ENCODE measurements at places on chromosomes 7 and 10.

DNA sequence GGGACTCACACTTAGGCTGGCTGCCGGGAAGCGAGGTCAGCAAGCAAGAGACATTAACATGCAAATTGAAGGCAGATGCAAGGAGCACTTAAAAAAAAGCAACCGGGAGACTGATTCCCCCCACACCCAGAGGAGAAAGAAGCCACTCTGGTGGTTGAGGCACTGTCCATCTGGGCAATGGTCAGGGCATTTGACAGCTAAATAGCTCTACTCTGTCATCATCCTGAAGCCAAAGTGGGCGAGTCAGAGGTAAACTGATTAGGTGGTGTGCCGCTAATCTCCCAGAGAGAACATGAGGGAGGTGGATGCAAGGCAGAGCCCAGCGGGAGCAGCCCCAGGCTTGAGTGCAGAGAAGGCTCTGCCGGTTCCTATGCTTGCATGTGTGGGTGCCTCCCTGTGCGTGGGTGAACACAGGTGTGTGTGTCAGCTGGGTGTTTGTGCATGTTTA is 100.6 kb downstream of the PLXNA4 start:
- no peak for DNase-seq

GRCh38 chr7:26493737-26494428 is 202.2 kb downstream of the SNX10 start:
- no peak for DNase-seq

DNA sequence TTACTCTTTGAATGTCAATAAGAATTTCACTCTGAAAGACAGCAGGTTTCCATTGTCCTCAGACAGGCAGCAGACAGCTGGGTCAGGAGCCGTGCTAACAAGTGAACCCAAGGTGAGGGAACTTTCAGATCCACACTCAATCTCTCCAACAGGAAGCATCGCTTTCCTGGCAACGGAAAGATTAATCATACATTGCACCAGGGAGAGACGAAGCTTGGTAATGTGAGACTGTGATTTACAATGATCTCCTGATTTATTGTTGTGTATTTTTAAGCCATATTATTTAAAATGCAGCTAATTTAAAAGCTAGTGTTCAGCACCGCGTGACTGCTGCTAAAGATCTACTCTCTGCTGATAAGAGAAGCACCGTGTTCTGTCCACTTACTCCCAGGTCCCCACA is 17.5 kb upstream of the NOM1 start:
- no peak for DNase-seq

GRCh38 chr7:67344481-67345193 is 348.0 kb downstream of the TYW1 start:
- no peak for DNase-seq

DNA sequence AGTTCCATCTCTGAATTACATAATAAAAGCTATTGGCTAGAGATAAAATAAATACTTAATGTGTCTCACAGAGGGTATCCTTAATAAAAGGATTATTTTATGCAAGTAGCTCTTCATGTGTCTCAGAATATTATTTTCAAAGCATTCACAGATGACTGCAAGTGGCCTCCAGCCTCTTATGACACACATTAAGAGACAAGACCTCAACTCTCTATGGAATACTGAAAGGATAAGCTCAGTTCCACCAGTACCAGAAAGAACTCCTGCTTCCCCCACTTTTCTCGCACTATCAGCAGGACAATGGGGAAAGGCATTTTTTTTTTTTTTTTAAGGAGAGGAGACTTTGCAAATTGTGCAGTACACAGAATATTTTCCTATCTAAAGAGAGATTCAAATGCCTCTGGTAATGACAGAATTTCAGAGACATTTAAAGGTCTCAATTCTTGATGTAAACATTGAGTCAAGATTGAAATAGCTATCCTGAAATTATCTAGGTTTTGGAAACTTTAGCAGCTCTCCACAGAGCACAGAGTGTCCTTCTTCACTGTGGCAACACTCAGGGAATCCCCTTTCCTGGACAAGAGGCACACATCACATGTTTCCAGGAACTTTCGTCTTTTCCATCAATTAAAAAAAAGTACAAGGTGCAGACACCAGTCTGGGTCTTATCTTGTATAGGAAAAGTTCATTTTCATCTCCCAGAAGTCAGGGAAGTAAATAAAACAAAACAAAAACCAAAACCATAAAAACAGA is 122.0 kb upstream of the ANK3 start:
- no peak for DNase-seq

- no peak for DNase-seq
Observed at GRCh38 chr10:122140941-122141623, 130.0 kb upstream of the BTBD16 start.

DNA sequence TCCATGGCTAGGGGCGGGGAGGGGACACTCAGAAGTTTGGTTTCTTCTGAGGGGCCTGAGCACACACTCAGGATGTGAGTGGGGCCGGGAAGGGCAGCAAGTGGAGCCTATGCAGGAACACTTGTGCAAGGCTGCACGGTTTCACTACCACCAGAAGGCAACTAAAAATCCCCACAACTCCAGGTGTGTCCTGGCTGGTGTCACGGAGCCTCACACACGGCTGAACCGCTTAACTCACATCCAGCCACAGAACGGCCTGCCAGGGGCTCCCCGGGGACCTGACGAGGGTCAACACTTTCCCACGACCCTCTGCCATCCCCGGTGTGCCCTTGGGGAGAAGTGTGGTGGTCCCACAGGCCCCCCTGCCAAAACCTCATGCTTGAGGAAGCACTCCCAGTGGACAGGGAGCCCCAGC is 173.9 kb downstream of the ELFN1 start:
- no peak for DNase-seq

DNA sequence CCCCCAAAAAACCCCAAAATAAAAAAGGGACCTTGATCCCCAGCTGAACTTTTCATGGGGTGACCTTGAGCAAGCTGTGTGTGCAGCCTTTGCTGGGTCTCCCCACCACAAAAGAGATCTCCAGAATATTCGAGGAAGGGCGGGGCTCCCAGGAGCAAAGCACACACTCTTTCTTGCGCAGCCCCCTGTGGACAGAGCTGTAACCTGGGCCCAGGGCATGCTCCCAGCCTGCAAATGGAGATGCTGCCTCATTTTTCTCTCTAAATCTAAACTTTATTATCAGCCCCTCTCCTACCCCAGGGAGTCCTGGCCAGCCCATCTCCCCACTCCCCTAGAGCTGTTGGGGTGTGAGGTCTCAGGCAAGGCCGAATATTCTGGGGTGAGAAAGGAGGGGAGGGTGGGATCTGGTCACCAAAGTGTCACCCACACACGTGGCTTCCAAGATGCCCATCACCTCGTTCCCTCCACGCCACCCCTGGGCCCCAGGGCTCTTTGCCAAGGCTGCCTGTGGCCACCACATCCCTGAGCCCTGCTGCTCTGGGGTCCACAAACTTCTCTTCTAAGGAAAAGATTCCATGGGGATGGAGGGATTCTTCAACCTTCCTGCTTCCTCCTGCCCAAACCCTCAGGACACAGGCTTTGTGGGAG is 1.7 kb upstream of the CALML3 start:
- no peak for DNase-seq

GRCh38 chr7:28408105-28408959 is 4.0 kb upstream of the CREB5 start:
- no peak for DNase-seq

DNA sequence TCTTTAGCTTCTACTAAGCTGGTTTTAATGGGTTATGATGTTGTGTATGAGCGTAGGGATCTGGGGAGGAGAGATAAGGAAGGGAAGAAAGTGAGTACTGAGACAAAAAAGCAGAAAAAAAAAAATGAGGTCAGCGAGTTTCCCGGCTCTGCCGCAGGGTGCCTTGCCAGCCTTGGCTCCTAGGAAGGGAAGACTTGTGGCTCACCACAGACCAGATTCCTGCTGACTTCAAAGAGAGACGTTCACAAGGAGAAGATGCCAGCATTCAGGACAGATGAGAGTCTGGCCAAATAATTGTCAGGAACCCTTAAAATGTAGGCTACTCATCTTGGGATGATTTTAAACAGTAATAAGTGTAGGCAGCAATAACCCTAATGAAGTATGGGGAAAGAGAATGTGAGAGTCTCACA is 11.4 kb upstream of the FAS start:
- no peak for DNase-seq

DNA sequence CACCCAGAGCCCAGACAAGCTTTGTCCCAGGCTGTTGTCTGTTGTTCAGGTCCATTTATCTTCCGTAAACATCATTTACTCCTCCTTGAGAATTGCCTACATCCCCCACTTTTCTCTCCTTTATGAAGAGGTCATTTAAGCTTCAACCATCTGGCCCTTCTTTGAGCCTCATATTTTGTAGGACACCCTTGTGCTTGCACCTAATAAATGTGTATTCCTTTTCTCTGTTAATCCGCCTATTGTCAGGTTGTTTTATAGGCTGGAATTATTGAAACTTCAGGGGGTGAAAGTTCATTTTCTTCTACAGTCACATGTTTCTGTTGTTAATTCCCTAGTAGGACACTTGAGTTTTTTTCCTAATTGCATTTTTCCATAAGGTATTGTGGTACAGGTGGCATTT is 19.6 kb upstream of the CTTNBP2 start:
- no peak for DNase-seq

GRCh38 chr7:117071551-117071950 is 118.2 kb downstream of the ST7 start:
- no peak for DNase-seq

DNA sequence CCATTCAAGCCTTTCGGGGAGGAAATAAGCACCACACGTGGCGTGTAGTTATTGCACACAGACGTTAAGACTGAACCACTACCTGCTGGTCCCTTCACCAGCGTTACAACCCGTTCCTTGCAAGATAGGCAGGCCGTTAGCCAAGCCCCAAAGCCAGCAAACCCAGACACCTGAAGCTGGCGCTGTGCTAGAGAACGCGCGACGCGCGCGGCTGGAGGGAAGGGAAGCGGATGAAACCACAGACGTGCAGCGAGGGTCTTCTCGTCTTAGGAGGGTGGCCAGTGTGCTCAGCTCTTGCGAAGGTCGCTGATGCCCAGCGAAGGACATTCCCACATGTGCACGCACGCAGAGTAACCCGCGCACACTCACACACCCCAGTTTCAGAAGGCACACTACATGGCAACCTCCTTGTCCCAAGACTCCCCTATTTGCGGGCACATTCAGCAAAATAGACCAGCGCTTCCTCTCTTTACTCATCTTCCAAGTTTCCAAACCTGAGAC is 980 bp downstream of the TMEM26 start:
- no peak for DNase-seq

GRCh38 chr10:23021430-23021829 is 73.9 kb upstream of the MSRB2 start:
- DNase-seq, result no peak

- no peak for DNase-seq
Observed at GRCh38 chr10:3395041-3395440, 222.5 kb upstream of the PITRM1 start.

DNA sequence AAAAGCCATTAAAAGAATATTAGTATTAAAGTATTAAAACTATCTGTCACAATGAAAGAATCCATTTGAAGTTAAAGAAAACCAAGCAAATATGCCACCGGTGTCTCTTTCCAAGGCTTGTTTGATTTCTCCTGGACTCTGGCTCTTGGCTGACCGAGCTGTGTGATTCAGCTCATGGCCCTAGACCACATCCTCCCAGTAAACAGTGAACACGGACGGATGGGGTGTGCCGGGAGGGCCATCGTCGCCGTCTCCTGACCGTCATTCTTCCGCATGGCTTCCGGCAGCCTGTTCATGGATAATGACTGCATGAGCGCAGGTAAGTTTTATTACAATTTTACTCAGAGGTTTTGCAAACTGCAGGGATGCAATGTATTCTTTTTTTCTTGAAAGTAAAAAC is 218.5 kb downstream of the DNAJB6 start:
- DNase-seq, result no peak

GRCh38 chr7:98629001-98629431 is 11.9 kb downstream of the NPTX2 start:
- DNase-seq, result no peak

DNA sequence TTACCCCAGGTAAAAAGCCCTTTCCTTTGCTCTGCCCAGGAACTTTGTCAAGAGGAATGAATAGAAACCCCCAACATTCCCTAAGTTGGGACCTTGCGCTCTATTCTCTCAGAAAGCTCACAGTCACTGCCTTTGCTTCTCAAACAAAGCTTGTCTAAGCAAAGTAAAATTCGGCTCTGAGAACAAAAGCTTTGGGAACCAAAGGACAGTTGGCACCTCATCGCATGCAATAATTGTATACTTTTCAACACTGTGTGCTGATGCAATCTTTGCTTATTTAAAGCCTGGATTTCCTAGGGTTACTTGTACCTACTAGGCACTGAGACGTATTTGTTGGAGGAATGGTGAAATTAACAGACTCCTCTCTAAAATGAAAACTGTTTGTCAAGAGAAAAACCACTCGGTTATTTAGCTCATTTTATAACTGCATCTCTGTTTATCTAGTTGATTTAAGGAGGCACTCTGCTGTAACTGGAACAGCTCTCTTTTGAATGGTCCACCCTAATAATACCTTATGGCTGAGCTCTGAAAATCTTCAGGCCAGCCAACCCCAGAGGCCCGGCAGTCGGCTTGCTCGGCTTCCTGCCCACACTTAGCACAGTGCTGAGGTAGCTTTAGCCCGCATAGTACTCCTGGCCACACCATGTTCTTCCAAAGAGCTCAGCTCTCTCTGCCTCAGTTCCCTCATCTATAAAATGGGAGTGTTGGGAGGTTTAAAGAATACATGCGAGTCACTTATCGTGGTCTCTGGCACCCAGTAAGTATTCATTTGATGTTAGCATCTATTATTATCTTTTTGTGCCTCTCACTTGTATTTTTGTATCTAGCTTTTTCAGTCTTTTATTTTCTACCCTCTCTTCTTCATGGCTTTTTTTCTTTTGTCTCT is 80.2 kb upstream of the PRR15 start:
- no peak for DNase-seq

DNA sequence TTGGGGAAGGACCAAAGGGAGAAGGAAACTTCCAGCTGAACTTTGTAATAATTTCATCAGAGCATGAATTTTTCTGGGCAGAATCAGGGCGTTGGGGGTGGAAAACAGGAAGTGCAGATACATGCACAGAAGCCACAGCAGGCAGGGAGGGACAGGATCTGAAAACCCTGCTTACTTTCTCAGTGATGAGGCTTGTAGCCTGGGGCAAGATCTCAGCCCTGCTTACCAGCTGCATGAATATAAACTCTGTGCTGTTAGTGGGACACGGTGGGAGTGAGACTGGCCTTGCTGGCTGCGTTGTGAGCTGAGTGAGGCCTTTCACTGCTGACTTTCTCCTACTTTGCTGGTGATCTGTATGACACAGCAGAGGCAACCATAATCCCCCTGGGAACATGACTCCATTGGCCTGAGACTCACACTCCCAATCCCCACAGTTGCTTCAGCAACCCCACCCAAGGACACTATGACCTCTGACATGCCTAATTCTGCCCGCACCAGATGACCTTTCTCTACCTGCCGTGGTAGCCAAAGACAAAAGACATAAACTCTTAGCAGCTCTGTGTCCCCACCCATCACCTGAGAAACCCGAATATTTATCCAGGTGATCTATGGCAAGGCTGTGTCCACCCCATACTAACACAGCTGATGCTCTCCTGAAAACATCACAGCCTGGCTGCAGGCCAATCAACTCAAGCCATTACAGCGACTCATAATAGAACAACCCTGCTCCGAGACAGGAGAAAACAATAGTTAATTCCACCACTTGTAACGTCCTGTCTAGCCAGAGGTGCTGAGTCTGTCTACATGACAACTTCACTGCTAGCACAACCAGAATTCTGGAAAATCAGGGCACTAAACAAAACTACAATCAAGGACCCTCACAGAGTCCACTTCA is 190.7 kb upstream of the CHRM2 start:
- DNase-seq, result no peak
